ENCODE measurements at places on chromosomes 4 and X.
A peak's percentile ranks its signal among the peaks of the same experiment; 100 is the strongest.

DNA sequence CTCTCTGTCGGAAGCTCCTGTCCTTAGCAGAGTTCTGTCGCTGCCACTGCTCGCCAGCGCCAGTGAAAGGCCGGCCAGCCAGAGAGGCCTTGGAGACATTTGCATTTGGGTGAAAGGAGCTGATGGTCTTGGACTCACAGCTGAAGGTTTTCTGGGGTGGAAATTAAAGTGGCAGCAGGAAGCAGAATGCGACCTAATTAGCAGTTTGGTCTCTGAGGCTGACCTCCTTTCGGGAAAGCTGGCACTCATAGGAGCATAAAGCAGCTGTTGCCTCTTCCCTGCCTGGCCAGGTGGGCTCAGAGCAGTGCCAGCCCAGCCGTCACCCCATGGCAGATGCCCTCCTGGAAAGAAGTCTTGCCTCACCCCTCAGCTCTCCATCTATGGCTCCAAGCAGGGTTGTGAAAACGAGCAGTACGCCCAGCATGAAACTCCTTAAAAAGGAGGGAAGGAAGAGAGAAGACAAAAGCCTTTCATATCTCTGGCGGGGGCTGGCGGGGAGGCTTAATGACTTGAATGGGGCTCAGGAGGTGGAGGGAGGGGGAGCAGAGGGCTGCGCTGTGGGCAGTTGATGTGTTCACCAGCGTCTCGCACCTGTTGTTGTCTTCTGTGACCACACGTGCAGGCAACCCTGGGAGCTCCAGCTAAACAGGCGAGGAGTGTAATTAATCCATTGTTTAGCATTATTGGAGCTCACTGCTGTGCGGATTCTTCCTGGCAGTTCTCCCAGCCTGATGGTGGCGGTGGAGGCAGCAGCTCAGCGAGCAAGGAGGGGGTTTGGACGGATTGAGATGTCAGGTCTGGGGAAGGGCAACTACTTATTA lies 264.0 kb downstream of the MID1IP1 start:
- no peak for DNase-seq

DNA sequence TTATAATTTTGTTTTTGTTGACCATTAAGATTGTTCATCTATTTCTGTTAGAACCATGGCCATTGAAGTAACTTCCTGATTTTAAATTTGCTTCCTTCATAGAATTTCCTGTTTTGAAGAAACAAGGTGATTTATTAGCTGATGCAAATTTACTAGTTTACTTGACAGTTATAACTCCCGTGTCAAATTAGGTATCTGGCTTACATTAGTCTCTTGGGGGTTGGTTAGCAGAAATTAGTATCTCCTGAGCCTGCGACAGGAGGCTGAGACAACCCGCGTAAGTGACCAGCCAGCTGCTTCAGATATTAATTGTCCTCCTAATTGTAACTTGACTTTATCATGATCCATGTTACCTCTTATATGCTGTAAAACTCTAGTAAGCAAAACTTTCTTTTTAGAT lies 154.3 kb downstream of the CFAP299 start:
- no peak for DNase-seq

GRCh38 chr4:104064646-104065577 lies 345.1 kb upstream of the TACR3 start:
- no peak for DNase-seq

DNA sequence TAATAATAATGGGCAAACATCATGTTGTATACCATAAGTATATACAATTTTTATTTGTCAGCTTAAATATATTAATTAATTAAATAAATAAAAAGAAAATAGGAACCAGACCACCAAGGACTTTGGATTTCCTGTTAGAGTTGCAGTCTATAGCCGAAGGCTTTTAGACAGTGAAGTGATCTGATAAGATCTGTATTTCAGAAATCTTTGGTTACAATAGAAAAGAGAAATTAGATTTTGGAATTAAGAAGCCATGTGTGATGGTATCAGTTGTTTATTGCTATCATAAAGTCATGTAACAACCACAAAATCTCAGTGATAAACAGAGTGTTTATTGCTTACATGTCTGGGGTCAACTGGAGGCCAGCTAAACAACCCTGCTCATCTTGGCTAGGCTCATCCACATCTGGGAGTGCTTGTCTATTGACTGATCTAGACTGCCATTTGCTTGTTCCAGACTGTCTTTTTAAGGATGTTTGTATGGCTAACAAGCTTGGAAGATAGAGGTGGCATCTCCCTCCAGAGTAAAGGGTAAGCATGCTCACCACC lies 142.1 kb upstream of the USP9X start:
- DNase-seq, result no peak

DNA sequence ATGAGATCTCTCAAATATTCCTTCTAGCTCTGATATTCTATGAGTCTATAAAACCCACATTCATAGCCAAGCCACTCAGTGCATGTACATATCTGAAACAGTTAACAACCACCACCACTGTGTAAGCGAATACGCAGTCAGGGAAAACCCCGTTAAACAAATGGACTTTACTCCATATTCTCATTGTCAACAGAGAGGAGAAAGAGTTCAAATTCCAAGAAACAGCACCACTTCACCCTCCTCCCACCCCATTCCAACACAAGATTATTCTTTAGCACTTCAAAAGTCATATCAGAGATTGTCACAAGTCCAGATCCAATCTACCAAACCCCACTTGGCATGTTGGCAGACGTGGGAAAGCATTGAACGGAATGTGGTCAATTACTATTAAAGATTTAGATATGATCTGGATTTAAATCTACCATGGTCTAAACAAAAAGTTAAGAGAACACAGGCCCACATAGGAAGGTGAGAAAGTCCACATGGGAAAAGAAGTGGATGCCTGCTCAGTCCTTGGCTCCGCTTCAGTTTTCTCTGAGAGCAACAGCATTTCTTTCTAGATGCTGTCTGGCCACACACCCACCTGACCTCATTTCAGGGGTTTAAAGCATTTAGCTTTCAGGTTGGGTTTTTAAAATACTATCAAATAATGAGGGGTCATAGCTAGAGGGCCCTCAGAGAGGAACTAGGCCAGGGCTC lies 39.8 kb upstream of the KLHL13 start:
- DNase-seq, result no peak

GRCh38 chr4:173135241-173135847 lies 33.3 kb upstream of the GALNT7 start:
- peak; percentile 12 for DNase-seq

DNA sequence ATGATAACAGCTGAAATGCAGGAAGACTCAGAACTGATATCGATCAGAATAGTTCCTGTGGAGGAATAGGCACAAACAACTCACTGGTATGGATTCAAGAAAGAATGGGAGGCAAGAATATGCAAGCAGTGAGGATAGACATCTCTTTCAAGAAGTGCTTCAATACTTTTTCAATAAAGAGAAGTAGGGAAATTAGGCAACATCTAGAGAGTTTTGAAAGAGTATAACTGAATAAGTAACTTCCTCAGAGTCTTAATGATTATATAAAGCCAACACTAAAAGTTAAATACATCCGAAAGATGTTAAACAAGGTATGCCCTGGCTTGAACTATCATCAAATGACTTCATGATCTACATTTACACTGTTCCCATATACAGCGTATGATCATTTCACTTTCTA lies 1443.0 kb downstream of the PCDH7 start:
- no peak for DNase-seq

DNA sequence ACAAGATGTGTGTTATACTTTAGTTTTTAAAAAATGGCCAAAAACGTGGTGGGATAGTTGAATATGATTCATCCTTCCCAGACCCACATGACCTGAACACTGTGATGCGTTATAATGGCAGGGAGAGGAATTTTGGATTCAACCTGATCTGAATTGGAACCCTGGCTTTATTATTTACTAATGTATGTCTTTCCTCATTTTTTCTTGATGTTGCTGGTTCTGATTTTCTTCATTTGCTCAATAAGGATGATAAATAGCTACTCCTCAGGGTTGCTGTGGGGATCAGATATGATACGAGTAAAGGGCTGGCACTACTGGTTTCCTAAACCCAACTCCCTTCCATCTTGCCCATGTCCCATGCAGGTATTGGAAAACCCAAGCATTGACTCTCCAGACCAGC lies 24.2 kb upstream of the ACSL1 start:
- no peak for DNase-seq

DNA sequence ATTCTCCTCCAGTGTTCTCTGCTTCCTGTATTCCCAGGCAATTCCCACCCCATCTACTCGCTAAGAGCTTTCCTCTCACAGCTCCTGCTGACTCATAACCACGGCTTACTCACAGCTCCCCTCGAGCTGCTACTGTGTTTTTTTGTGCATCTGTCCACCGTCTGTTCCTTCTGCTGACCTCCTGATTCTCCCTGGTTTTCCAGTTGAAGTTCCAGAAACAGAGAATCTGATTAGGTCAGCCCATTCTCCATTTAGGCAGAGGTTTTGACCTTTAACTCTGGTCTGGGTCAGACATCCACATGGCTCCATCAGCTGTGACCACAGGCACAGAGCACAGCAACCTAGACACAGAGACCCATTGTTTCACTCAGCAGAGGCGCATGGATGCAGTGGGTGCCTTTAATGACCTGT lies 5.5 kb upstream of the SMIM20 start:
- DNase-seq, result peak; percentile 96

- no peak for DNase-seq
Measured at GRCh38 chr4:150205016-150205415, 126.8 kb downstream of the DCLK2 start.

DNA sequence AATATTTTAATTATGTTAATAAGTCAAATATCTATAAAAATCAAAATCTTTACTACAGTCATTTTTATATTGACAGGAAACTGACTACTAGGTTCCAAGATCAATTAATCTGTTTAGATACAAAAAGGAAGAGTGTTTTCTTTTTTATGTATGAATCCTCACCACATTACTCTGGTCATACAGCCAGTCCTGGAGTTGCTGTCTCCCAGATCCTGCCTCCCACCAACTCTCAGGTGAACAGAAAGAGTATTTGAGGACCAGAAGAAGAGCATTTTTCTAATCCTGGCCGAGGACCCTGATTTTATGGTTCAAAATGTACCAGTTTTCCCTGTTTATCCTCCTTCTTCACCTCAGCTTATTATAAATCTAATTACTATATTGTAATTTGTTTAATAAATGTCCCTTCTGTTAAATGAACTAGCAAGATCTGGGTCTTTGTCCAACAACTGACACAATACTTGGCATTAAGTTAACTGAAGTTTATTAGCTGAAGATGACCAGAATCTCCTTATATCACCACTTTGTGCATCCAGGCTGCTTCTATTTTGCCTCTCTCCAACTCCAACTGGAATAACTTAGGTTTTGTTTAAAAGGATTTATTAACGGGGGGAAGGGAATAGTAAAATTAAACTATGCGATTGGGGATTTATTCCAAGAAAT lies 224.4 kb upstream of the PCDH7 start:
- DNase-seq, result no peak

GRCh38 chrX:41350150-41350975 lies 16.4 kb downstream of the DDX3X start:
- peak; percentile 21 for DNase-seq

GRCh38 chrX:23855569-23855968 lies 52.2 kb downstream of the APOO start:
- DNase-seq, result no peak

DNA sequence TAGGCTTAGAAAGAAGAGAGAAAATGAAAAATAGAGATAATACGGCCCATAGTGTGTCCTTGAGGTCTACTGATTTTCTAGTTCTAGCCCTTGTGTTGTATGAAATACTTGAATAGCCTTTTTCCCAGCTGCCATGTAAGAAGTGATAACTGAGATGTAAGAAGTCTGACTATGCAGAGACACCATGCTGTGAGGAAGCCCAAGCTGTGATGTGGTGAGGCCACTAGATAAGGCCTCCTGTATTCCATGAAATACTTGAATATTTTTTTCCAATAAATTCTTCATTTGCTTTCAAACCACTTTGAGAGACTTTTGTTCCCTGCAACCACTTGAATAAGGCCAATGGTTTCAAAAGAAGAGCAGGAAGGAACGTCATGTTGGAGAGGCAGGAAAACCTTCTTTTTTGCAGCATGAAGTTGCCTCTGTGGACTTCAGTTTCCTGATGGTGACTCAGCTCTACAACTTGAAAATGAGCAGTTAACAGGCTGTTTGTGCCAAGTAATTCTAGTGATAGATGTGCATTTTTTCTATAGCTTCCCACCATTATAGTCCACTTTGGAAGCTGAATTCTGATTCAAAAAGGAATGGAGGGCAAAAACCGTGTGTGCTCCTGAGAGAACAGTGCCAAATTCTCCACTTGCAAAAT lies 25.5 kb upstream of the FAM9C start:
- peak; percentile 29 for DNase-seq

- DNase-seq, result peak; percentile 6
Measured at GRCh38 chr4:31187979-31188378, 467.8 kb downstream of the PCDH7 start.

DNA sequence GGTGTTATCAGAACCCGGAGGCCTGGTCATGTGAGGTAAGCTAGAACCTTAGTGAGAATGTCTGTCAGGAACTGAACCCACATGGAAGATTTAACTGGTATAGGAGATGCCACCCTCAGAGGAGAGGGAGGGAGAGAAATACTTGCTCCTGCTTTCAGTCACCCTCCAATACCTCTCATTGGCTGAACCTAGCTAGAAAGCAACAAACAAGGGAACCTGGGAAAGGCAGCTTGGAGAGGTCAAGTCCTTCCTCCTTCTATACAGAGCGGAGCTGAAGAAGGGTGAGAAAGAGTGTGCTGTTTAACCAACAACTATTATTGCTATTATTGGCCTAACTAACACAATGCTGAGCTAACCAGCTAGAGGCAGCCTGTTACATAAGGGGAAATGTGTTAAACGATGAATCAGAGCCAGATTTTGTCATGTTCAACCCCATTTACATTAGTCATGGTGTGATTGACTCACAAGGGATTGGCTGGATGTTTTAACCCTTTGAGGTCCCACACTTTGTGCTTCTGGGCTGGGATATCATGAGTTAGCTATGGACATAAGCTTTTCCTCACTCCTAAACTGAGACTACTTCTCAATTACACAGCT lies 96.5 kb upstream of the ESX1 start:
- peak; percentile 78 for DNase-seq

DNA sequence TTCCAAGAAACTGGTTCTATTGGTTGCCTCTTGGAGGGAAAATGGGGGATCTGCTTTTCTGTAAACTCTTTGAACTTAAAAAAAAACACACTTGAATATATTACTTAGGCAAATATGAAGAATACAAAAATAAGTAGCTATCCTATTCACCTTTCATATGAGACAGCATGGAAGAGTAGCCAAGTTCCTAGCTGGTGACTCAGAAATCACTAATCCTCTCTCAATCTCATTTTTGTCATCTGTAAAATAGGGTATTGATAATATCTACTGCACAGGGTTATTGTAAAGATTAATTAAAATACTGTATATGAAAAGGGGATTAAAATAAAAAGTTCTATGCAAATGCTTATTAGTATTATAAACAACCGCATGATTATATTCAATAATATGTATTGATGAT lies 12.7 kb downstream of the MGARP start:
- DNase-seq, result peak; percentile 48

- DNase-seq, result no peak
Measured at GRCh38 chr4:8220661-8221450, 21.8 kb downstream of the SH3TC1 start.

- no peak for DNase-seq
Measured at GRCh38 chrX:96445531-96446065, 239.0 kb upstream of the DIAPH2 start.

DNA sequence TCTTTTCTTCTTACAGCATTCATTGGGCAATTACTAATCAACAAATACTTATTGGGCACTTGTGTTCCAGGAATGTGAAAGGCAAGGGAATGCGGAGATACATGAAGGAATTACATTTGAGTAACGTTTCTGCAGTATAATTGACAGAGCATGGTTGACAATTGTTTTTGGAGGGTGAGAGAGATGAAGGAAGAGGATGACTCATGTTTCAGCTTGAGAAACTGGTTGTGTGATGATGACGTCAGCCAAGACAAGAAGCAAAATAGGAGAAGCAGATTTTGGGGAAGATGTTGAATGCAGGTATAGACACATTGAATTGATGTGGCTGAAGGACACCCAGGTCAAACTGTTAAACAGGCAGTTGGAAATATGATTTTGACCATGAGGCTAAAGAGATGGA lies 8.0 kb upstream of the CPEB2 start:
- DNase-seq, result peak; percentile 37

All from foreskin fibroblast (primary cell).